Posterior vena cava (tissue), 2 donors: ENCODE measurements at places on chromosomes 6 and 20. TPM values are rescaled to one million over a fixed set of nuclear protein-coding genes. Genes with fewer than 3 reads are reported as not detected.

DNA sequence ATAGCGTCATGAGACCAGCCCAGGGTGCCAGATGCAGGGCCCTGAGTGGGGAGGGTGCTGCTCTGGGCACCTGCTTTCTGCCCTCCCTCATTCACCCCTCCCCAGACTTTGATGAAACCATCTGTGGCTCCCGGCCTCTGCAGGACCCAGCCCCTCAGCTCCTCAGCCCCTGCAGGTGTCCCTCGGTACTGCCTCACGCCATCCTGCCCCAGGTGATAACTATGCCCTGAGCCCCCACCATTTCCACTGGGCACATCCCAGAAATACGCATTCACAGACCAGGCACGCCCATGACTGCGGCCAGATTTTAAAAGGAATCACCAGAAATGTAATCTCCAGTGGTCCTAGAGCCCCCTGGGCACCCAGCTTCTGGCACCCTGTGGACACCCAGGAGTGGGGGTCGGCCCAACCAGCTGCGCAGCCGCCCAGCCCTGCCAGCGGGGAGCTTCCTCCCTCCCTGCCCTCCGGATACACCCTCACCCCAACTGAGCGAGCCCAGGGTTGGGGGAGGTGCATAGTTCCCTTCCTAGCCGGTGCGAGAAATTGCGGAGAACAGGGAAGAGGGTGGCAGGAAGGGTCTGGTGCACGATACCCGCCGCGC is 615 bp upstream of the NTSR1 start:
- DNase-seq = no peak

The GSTA3 gene
- total RNA-seq = not detected

The SAYSD1 gene
- 11.1 TPM for total RNA-seq

- DNase-seq = no peak
Measured at GRCh38 chr6:46513533-46513932, 22.3 kb upstream of the RCAN2 start.

- DNase-seq = no peak
Measured at GRCh38 chr6:27747637-27748036, 164.6 kb downstream of the OR2B2 start.
